ENCODE measurements at places on chromosomes 1 and 21.

DNA sequence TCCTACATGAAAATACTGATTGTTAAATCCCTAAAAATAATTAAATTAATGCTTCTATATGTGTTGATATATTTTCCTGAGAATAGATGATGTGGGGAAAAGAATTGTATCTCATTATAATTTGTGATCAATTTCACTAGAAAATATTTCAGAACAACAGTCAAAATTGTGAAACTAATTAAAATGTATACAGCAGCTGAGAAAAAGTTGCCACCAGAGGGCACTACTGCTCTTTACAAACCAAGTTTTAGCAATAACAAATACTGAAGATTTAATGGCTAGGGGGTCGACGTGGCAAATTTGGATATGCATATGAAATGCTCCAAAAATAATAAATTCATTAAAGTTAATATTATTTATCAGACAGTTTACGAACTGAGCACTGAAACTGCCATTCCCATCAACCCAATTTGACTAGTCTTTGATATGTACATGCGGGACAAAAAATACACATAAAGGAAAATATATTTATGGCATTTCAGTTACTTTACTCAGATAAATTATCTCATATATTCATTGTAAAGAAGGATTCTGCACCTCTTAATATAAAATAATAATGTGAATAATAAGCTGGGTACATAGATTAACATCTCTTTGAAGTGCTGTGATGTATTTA lies 96.3 kb upstream of the TMPRSS15 start:
- DNase-seq = peak; percentile 15

GRCh38 chr21:16912075-16912474 lies 600.8 kb upstream of the CXADR start:
- peak; percentile 69 for DNase-seq

GRCh38 chr1:177021687-177022086 lies 142.8 kb downstream of the ASTN1 start:
- no peak for DNase-seq

DNA sequence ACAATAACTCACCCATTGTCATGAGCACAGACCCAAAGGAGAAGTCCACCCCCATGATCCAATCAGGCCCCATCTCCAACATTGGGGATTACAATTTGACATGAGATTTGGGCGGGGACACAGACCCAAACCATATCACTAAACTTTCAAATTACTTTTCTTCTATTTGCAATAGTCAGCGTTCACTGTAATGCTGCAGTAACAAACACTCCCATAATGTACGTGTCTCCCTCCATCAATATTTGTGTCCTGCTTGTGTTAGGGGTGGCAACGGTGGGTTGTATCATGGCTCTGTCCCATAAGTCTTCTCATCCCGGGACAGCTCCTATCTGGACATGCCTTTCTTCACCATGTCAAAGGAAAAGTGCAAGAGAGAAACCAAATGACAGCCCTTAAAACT lies 26.2 kb downstream of the TFF3 start:
- no peak for DNase-seq

DNA sequence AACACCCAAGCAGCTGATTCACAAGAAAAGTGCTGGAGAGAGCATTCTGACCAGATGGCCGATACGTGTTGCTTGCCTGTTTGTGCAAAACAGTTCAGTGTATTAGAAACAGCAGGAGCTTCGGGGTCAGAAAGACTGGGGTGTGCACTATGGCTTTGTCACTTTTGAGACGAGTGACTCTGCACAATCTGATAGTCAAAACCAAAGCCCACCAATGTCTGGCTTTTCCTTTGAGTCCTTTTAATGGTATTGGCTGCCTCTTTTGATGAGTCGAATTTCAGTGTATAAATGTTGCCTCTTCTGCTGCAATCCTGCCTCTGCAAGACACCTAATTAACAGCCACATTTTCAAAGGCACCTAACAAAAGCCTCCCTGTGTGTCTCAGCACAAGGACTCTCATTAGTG lies 444.6 kb downstream of the AJAP1 start:
- no peak for DNase-seq

DNA sequence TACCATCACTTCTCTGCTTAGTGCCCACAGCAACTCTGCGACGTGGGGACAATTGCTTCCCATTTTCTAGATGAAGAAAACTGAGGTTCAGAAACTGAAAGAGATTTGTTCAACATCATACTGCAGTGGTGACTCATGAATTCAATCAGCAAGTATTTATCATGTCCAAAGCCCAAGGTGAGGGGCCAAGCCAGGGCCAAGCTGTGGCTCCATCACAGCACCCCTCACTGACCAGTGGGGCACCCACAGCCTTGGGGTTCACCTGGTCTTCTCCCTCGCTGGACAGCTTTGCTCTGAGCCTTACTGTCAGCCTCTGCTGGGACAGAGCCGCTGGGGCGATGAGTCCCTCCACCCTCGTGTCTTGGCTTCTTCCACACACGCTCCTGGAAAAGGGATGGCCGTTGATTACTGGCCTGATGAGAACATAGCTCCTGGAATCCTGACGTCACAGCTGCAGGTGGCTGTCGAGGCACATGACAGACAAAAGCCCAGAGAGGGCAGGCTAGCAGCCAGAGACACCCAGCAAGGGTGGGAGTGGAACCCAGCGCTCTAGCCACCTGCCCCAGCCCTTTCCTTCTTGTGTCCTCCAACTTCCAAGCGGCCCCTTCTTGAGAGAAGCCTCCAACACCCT lies 6.2 kb downstream of the EDN2 start:
- no peak for DNase-seq

DNA sequence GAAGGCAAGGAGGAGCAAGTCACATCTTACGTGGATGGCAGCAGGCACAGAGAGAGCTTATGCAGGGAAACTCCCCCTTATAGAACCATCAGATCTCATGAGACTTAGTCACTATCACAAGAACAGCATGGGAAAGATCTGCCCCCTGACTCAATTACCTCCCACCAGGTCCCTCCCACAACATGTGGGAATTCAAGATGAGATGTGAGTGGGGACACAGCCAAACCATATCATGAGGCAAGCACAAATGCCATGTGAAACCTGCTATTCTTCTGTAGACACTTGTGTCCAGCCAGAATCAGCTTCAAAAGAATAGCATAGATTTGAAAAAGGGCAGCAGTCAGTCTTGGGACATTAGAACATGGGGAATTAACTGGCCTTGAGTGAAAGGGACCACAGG lies 32.2 kb upstream of the UBE2U start:
- peak; percentile 16 for DNase-seq

DNA sequence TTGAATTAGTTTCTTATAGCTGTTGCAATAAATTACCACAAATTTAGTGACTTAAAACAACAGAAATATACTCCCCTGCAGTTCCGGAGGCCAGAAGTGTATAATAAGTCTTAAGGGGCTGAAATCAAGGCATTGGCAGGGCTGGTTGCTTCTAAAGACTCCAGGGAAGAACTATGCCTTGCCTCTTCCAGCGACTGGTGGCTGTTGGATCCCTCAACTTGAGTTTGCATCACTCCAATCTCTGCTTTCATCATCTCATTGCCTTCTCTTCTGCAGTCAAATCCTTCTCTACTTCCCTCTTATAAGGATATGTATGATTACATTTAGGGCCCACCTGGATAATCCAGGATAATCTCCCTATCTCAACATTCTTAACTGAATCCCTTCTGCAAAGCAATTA lies 19.1 kb upstream of the MED18 start:
- DNase-seq = no peak

DNA sequence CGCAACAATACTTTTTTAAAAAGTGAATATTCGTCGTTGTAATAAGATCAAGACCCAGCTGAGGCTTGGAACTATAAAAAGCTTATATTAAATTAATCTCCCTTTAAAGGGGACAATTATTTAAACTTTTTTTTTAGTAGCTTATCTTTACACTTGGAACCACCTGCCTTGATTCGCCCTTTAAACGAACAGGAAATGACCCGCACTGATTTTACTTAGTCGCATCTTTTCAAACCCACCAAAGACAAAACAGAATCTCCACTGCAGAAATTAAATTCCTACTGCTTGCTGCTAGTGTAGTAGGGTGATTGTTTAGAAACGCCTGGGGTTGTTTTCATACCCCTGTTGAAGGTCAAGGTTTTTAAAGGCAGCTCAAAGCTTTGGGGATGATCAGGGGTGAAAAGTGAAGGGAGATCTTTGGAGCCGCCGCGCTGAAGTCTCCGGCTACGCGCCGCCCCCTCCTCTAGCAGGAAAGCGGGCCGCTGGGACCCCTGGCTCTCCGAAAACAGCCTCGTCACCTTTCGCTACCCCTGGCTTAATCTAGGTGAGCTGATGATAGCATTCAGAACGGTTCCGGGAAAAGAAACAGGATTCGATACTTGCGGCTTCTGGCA lies 163.4 kb downstream of the RUNX1 start:
- peak; percentile 66 for DNase-seq
